Daoy (cell line): ENCODE measurements at places on chromosomes 2 and 18.

GRCh38 chr2:239443666-239444567, 43.1 kb upstream of the HDAC4 start:
- DNase-seq, result peak; percentile 23

DNA sequence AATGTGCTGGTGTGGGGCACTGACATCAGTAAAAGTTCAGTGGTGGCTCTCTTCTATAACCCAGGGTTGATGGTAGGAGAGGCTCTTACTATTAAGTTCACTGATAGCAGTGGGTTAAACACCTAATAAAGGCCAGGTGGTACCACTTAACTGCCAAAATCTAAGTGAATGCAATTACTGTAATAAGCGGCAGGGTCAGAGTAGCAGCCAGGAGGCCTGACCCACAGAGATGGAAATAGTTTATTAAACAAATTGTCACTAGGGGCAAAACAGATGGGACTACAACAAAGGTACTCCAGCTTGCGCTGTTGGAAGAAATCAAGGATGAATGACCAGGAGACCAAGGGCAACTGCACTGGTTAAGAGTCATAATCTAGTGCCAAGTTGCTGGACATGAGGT, 26.6 kb downstream of the ZSWIM2 start:
- DNase-seq, result no peak

DNA sequence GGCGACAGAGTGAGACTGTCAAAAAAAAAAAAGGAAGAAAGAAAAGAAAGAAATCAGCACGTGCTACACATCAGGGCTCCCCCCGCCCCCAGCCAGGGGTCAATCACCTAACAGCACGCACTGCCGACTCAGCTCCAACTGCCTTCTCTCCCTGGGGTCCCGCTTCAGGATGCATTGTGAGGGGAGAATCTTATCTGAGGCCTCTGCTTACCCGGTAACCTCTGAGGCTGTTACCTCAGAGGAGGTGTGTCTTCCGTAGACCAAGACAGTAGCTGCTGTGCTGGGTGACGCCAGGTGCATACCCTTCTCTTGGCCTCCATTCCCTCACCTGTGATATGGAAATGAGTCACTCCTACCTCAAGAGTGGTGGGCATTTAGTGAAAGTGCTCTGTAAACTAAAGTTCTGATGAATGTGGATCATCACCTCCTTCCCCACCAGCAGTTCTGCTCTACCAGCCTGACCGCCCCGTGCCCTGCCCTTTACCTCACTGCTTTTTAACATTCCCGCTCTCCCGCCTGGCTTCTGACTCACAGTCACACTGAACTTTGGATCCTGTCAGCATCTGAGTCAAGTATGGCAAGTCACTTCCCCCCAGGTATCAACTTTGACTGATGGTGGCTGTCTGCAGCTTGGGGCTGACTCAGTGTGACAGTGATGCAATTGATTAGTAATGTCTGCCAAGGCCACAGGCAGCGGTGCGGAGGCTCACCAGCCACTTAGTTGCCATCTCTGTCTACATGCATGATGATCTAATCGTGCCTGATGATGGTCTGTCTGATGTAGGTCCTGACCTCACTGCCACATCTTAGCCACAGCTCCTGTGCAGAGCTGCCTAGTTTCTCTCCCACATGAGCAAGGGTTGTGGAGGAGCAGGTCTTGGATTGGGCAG, 20.1 kb downstream of the ARID5A start:
- DNase-seq, result peak; percentile 92

- no peak for DNase-seq
Observed at GRCh38 chr2:127085317-127085681, 21.7 kb downstream of the BIN1 start.

DNA sequence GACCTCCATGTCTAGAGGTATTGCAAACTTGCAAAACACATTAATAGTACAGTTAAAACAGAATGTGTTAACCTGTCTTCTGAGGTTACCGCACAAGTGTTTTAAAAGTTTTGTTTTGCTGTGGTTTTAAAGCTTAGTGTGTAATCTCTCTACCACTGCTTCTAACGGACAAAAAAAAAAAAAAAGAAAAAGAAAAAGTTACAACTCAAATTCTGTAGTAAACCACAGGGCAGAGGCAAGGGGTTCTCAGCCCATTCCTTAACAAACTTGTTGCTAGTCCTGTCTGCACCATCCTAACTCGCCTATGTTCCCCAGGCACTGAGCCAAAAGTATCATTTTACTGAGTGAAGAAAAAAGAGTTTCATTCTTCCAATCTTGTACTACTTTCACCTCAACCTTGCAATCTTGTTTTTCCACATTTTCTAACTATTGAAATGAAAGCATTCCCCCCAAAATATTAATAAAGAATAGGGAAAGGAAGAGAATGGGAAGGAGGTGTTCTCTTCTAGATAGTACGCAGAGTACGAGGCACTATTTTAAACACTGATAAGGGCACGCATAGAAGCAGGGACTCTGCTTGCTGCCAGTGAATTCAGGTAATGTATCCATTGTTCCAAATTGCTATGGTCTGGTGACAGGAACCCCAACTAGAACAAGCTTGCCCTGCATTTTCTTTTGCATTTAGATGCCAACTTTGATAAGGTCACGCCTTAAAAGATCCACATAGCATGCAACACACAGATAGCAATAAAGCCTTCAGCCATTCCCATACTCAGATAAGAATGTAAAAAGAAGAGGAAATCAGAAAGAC, 47.1 kb downstream of the IKZF2 start:
- peak; percentile 10 for DNase-seq

DNA sequence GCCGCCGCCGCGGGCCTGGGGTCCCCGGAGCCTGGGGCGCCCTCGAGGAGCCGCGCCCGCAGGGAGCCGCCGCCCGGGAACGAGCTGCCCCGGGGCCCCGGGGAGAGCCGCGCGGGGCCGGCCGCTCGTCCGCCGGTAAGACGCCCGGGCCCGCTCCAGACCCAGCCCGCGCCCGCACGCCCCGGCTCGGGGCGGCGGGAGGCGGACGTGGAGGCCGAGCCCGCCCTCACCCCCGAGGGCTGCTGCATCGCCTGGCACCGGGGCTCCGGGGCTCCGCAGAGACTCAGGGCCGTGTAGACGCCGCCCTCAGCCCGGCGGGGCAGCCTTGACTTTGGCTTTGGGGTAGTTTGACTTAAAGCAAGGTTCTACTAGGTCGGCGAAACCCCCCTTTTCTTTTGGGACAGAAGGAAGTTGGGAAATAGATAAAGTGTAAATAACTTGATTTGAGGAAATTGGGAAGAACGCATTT, 335 bp downstream of the ERFE start:
- DNase-seq, result peak; percentile 36

DNA sequence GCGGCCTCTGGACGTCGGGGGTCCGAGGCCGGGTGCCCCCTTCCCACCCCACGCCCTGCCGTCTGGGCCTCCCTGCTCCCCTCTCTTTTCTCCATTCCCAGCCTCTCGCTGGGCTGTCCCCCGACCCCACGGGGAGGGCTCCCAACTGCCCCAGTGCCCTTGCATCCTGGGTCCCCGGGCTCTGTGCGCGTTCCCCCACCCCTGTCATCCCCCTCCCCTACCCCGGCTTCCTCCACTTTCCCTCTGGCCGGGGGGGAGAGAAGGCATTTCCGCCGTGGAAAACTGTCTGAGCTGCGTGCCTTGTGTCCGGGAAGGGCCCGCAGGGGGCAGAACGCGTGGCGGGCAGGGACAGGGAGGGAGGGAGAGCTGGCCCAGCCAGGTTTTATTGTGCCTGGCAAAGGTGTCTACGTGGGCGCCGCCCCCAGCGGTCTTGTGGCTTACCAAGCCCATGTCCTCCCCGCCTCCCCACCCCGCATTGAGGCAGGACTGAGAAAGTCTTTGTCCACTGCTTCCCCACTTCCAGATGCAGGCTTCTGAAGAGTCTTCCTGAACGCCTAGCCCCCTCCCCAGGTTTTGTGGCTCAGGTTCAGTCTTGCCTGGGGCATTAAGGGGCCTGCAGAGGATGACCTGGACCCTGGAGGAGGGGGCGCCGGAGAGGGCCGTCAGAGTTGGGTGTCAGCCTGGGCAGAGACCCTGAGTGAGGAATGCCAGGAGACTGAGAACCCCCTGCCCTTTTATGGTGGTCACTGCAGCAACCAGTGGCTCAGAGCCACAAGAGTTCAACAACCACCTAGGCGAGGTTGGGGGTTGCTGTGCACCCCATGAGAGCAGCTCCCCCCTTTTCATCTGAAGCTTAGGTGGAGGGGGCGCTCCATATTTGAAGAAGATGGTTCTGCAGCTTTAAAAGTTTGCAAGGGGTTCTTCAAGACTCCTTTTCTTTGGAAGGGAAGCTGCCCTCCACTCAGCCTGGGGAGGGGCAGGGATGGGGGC, 1.3 kb downstream of the ITM2C start:
- peak; percentile 40 for DNase-seq

- peak; percentile 82 for DNase-seq
Observed at GRCh38 chr2:55093381-55093780, 43.1 kb upstream of the RTN4 start.

GRCh38 chr2:238264072-238264460, 24.2 kb upstream of the HES6 start:
- no peak for DNase-seq

GRCh38 chr2:29777161-29777560, 144.2 kb downstream of the ALK start:
- no peak for DNase-seq

DNA sequence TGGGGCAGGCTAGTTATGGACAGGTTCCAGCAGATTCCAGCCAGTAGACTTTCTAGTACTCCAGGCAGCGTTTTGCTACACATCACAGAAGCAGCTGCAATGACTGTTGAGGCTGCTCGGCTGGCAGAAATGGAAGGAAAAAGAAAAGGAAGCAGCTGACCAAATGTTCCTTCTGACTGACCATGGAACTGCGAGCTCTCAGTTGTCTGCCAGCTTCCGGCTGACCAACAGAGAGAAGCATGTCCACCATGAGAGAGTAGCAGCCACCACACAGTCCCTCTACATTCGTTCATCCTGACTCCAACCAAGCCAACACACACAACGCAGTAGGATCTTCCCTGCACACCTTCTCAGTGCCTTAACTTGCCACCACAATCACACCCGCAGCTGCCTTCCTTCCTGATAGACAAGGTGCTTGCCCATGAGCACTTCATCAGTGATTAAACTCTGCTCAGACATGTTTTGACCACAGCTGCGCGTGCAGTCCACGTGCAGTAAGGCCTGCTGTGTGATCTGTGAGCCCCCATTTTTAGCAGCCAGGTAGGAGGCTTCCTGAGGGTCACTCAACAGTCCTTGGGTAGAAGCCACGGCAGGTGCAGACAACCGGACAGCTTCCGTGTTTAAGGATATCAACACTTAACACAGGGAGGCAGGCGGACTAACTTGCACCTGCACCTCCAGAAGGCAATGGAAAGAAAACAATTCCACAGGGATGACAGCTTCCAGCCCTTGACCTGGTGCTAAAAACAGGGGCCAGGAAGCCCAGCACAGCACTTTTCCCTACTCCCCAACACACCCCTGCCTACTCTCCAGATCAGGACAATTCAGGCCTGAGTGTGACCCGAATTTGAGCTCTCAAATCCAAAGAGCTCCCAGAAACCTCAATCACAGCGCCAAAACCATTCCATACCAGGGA, 996 bp downstream of the TGFBRAP1 start:
- peak; percentile 11 for DNase-seq

DNA sequence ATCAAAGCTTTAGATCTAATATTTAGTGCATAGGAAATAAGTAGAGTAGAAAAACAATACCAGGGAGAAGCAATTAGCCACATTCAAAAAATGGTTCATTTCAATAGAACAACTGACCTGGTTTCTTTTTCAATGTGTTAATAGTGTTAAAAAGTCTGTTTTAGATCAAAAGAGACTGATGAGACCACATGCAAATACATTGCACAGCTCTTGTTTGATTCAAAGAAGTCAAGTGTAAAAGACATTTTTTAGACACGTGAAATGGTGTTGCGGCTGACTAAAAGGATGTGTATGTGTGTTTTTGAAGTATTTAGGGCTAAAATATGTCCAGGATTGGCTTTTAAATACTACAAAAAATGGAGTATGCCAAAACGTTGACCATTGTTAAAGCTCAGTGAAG, 1.2 kb upstream of the AOX1 start:
- DNase-seq, result no peak

DNA sequence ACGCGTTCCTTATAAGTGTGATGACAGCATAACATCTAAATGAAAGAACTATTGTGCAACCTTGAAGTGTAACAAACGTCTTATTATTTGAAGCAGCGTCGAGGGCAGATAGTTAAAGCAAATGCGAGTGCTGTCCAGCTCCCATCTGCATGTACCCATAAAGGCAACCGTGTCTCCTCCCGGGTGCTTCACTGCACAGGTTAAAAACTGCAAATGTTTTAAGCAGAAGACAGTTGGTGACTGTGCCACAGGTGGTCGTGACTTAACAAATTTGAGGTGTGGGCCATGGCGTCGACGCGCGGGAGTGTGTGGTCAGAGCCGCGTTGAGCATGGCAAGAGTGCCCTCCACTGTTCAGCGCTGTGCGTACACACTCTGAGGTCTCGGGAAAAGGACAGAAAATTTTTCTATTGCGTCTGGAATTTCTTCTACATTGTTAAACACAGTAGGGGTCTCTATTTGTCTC, 6.4 kb downstream of the SALL3 start:
- DNase-seq, result peak; percentile 69

DNA sequence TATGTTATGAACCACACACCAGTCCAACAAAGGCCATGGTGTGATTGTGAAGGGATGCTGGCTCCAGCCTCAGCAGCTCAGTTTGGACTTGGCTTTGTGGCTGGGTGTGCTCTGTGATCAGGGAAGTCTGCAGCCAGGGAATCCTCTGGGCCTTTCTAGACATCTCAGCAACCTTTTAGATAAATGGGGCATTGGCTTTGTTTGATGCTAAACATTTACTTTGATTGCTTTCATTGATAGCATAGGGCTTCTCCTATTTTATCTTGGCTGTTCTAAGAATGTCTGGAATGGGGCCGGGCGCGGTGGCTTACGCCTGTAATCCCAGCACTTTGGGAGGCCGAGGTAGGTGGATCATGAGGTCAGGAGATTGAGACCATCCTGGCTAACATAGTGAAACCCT, 104.5 kb downstream of the VAPA start:
- DNase-seq, result no peak

- no peak for DNase-seq
Observed at GRCh38 chr2:33042265-33042664, 95.5 kb downstream of the LTBP1 start.

DNA sequence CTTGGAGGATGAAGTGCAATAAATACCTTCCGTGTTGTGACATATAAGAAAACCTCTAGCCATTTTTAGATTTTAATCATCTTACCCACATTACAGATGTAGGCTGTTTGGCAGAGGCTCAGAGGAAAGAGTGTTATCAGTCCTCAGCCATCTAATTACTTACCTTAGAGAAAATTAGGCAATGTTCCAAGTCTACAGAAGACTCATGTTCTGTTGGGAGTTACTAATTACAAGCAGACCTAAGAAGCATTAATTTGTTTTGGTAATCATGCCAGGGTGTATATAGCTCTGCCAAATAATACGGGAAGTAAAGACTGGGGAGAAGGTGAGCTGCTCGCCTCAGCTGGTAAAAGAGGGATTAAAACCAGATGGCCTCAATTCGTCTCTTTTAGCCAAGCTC, 125.8 kb upstream of the PGAP1 start:
- no peak for DNase-seq
